ENCODE measurements at places on chromosomes 2 and 18.

GRCh38 chr2:230871361-230872150 is 6.8 kb downstream of the ITM2C start:
- no peak for DNase-seq

DNA sequence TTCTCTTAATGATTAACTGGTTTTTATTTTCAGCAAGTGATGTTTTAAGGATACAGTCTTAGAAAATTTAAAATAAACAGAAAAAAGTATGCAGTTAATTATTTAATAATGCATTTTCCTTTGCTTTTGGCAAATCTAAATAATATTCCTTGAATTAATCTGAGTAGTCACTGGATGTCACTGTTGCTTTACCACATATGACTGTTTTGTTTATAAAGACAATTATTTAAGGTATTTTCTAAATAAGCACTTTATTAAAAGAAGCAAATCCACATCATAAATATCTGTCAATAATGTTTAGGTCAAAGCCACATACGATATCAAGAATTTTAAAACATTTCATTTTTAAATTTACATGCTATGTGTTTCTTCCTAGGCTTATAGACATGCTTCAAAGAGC is 40.6 kb upstream of the TFPI start:
- no peak for DNase-seq

- no peak for DNase-seq
Observed at GRCh38 chr2:179467111-179467510, 202.5 kb upstream of the SESTD1 start.

GRCh38 chr18:49788327-49788898 is 24.9 kb downstream of the ACAA2 start:
- no peak for DNase-seq

DNA sequence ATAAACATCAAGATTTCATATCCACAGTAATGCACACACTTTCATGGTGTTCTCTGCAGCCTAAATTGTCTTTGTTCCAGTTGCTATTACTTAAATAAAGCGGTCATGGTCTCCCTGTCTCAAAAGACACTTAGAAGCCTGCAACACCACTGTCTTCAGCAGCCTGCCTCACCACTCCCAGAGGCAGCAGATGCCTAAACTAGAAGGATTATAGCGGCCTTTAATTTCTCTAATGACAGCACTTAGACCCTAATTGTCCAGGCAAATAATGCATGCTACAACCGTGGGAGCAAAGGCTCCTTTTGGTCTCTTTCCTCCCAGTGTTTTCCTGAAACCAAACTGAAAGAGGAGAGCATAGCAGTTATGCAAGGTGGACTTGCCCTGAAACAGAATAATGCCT is 248.8 kb upstream of the SLC39A10 start:
- DNase-seq = no peak

DNA sequence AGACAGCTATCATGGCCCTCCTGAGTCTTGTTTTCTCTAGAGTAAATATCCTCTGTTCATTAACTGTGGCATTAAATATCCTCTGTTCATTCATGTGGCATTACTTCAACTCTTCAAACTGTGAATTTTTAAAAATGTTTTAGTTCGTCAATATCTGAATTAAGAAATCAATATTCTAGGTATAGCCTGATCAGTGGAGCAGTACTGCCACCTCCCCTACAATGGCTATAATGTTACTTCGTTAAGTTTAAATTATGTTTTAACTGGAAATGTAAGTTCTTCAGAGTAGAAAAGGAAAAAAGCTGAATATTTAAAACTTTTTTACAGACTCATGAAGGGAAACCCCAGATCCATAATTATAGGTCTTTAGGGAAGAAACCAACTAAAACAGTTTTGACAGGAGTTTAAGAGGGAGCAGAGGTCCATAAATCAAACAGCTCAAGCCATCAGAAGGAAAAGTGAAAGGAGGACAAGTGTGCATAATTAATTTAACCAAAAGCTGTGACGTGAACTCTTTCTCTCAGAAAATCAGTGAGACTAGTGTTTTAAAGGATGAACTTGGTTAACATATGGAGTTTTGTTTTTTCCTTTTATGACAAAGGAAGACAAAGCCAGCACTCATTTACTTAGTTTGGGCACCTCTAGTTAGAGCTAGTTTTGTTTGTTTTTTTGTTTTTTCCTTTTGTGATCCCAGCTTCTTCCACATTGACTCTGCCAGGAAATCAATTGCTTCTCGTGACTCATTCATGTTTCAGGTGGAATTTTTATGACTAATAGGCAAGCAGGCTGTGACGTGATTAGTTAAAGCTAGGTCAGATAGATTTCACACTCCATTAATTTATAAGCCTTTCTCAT is 44.9 kb downstream of the RBBP8 start:
- no peak for DNase-seq

- DNase-seq = no peak
Observed at GRCh38 chr2:171149986-171150693, 10.6 kb downstream of the TLK1 start.

- peak; percentile 47 for DNase-seq
Observed at GRCh38 chr18:48949050-48949605, 1.6 kb downstream of the SMAD7 start.

GRCh38 chr2:132943829-132944228 is 273.8 kb upstream of the LYPD1 start:
- peak; percentile 52 for DNase-seq

DNA sequence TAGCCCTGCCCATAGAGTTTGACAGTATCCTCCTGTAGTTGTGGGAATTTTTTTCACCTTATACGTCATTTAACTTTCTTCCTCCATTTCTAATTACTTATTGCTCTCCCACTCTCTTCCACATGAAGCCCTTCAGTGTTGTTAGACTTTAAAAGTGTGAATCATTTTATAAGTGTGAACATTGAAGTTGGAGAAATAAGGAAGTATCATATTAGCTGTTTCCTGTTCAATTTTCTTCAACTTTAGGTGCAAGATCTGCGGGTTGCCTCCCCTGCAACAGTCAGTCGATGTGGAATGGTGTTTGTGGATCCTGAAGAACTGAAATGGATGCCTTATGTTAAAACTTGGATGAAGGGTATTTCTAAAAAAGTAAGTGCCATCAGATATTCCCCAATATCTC is 138.1 kb downstream of the DNAH6 start:
- DNase-seq = no peak

DNA sequence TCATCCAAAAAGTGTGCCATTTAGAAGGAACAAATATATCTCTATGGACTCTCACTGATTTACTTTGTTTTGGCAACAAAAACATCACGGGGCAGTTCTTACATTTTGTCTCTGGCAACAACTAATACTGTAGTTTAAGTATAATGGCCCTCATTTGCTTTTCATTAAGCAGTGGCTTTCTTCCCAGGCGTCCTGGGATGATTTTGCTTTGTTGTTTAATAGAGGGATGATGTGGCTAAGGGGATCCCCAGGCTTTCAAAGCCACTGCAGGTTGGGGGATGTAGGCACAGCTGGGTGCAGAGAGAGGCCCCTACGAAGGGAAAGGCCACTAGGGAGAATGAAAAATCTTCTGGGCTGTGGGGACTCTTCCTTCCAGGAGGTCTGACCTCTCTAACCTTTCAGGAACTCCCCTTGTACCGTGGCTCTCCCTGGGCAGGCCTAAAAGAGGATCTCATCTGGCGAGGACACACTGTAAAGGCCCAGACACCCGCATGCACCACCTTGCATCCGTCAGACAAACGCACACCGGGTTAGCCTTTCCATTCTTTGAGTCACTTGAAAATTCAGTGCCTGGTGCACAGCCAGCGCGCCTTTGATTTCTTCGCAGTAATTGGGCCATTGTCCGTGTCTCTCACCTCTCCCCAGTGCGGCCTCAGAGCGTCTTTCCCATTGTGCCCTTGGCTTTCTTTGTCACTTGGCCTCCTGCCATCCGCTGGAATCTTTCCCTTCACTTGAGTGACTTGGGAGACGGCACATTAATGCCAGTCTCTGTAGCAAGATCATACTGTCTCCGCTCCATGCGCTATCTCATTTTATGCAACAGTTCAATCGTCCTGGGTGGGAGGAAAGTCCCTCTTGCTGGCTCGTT is 40.3 kb upstream of the AFF3 start:
- no peak for DNase-seq

DNA sequence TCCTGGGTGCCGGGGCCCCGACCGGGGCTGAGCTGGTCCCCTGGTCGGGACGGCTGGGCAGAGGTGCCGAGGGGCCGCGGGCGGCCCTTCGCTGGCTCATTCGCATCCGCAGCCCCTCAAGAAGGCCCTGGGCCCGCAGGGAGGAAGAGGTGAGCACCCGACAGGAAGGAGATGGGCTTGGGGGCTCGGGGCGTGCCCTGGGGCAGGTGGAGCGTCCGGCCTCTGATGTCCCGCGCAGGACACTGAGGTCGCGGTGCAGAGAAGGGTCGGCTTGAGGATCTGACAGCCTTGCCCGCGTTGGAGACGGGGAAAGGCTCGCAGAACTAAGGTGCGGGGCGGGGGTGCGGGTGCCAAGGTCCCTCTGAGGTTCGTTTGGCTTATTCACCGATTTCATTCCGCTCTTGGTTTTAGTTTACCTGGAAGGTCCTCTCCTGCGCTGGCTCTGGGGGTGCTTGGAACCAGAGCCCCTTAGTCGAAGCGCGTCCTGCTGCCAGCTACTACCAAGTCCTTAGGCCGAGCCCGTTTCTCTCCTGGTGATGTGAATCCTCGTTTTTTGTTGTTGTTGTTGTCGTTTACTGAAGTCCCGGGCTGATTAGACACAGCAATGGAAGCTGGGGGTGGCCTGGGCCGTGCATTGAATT is 18.9 kb upstream of the CD8A start:
- no peak for DNase-seq

GRCh38 chr18:55866006-55866405 is 278.0 kb upstream of the TCF4 start:
- no peak for DNase-seq

GRCh38 chr2:43080571-43081021 is 145.8 kb downstream of the ZFP36L2 start:
- peak; percentile 76 for DNase-seq

- DNase-seq = no peak
Observed at GRCh38 chr2:38386377-38386776, 9.3 kb upstream of the ATL2 start.

DNA sequence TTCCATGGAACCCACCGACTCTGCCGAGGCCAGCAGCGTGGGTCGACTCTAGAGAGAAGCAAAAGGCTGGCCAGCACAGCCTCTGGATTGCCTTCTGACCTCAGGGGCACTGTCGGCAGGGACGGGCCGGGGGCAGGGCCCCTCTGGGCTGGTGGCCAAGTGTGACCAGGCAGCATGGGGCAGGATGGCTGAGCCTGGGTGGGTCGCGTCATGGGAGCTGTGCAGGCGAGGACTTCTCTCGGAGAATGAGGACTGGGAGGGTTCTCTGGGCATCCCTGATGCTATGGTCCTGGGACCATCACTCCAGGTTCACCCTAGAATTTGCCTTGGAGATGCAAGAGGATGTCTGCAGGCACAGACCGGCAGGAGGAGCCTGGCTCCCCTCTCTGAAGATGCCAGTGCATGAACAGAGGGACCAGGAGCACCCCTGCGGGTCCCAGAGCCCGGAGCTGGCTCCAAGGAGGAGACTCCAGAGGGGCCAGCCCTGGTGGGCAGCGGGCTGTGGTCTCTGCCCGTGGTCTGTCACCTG is 289.2 kb downstream of the NDUFA10 start:
- DNase-seq = no peak

- DNase-seq = no peak
Observed at GRCh38 chr18:79523206-79523735, 127.5 kb downstream of the NFATC1 start.

DNA sequence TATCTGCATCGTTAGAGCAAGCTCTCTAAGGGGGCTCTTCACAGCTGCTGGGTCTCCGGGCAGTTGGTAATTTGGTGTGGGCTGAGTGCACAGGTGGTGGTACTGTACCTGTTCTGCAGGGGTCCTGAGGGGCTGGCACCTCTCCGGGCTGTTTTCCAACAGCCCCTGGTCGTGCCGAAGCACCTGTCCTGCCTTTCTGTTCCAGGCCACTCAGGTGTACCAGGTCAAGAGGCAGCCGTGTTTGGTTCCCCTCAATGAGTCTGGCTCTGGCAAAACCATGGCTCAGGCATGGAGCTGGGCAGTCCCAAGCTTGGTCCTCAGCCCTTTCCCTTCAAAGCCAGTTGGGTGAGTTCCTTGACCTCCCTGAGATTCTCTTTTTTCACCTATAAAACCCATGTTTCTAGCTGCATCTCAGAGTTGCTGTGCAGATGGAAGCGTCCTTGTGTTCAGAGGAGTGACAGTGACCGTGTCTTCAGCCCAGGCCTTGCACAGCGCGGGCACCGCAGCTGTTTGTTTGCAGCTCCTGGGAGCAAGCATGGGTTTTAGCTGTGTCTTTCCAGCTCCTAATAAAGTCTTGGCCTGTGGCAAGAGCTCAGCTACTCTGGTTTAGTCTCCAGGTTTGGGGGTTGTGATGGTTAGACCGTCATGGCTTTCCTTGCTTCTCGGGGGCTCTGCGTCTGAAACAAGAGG is 110.9 kb downstream of the GLI2 start:
- no peak for DNase-seq

GRCh38 chr18:2536493-2536892 is 34.8 kb downstream of the METTL4 start:
- DNase-seq = peak; percentile 27

DNA sequence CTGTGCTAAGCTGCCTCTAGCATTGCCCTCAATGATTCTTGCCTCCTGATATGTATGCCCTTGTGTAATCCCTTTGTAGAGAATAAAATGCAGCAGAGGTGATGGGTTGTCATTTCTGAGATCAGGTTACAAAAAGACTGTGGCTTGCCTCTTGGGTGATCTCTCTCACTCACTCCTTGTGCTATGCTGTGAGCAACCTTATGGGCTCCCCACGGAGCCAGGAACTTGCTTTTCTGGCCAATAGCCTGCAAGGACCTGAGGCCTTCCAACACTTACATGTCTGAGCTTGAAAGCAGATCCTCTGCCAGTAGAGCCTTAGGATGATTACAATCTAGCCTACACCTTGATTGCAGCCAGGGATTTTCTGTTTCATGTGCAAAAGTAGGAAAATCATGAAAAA is 123.1 kb upstream of the XIRP2 start:
- DNase-seq = no peak

DNA sequence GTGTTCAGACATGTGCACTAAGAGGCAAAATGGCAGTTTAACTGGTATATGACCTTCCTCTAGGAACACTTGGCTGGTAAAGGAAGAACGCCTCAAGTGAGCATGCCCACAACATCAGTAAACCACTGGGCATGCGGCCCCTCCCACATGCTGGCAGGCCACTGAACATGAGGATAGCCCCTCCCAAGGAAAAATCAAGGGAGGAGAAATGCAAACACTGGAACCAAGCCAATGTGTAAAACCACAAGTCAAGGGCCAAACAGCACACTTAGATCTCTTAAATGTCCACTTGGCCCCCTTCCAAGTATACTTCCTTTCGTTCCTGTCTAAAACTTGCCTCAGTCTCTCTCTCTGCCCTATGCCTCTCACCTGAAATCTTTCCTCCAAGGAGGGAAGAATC is 980.8 kb downstream of the TSN start:
- no peak for DNase-seq

GRCh38 chr2:150783896-150784295 is 296.4 kb upstream of the RND3 start:
- DNase-seq = no peak

- DNase-seq = no peak
Observed at GRCh38 chr2:211085056-211085680, 528.8 kb downstream of the CPS1 start.

DNA sequence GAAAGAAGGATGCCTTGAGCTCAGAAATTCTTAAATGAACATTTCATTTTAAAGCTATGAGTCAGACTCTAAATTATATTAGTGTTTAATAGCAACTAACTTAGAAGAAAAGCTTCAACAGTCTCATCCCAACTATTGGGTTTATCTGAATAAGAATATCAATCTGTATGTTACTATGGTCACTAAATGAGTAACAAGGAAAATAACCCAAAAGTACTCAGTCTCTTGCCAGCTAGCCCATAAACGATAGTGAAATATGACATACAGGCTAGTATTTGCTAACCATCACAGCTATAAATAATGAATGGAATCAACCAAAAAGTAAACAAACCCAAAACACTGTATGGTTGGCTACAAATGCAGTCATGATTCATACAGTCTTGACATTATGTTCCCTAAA is 174.9 kb downstream of the RAB3GAP1 start:
- no peak for DNase-seq
